ENCODE measurements at places on chromosomes 2 and 18. TPM values are rescaled to one million over a fixed set of nuclear protein-coding genes. Genes with fewer than 3 reads are reported as not detected.
A peak's percentile ranks its signal among the peaks of the same experiment; 100 is the strongest.

DNA sequence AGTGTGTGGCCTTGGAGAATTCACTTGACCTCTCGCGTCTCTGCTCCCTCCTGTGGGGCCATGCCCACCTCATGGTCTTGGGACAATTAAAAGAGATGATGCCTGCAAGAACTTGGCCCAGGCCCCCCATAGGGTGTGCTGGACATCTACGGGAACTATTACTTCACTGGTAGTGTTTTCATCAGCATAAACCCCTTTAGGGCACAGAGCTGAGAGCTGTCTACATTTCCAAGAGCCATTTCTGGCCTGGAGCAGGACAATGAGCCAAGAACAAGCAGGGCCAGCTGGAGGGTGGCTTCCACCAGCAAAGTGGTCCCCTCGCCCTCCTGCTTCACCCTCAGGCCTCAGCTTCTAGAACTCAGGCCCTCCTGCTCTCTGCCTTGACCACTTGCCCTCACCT lies 232.3 kb downstream of the ZBTB7C start:
- no peaks in the 10 kb centered on the region for H3K27me3 ChIP-seq
- no peak overlapping the region for H3K4me3 ChIP-seq
- H3K27ac ChIP-seq: no peak overlapping the region
- H3K36me3 ChIP-seq: no peaks in the 10 kb centered on the region

DNA sequence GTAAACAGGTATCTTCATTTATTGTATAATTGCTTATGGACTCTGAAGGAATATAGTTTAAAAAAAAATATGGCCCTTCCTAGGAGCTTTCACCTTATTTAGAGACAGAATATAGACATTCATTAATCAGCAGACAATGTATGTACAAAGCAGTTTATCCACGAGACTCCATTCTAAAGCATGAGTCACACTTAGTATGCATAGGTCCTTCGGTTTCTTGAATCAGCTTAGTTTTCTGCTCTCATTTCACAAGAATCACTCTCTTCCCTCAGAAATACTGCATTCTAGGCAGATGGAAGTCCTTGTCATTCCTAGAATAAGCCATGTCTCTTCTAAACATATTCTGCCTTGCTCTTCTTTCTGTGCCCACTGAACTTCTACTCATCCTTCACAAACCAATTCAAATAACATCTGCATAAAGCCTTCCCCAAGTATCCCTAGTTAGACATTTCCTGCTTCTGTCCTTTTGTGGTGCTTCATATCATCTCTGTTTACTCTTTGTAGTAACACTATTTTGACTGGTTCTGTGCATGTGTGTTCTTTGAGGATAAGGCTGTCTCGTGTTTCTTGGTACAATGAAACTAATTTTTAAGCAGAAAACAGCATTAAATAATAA lies 84.5 kb downstream of the PTRHD1 start:
- DNase-seq: no peak
- H3K4me3 ChIP-seq: no peak overlapping the region
- H3K36me3 ChIP-seq: no peaks in the 10 kb centered on the region

- H3K27me3 ChIP-seq: peaks cover 25% of the 10 kb centered on the region
- H3K36me3 ChIP-seq: no peaks in the 10 kb centered on the region
- peak overlapping the region; percentile 58 for H3K27ac ChIP-seq
- no peak for DNase-seq
- peak overlapping the region; percentile 73 for H3K4me3 ChIP-seq
- no peaks in the 10 kb centered on the region for H3K4me1 ChIP-seq
Measured at GRCh38 chr2:42492691-42493467, 903 bp downstream of the KCNG3 start.

DNA sequence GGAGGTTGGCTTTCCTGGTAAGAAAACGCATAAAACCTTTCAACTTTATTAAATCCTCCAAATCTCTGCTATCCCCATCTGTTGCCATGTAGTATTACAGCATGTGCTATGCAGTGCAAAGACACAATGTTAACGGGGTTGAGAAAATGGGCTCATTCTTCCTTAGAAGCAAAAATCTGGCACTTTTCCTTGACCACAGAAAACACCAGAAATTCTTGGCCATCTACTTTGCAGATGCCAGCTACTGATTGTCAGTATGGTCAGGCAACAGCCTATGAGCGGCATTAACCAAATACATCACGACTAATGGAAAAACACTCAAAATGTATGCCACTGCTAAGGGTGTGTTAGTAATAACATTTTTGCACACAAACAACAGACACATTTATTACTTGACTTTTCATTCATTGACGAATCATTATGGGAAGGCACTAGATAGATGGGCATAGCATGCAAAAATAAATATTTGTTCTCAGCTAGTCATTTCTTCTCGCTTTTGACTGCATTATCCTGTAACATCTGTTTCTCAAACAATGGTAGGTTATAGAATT lies 65.2 kb upstream of the CRIM1 start:
- DNase-seq: no peak
- no peak overlapping the region for H3K4me3 ChIP-seq
- H3K4me1 ChIP-seq: no peaks in the 10 kb centered on the region
- H3K36me3 ChIP-seq: no peaks in the 10 kb centered on the region
- H3K27ac ChIP-seq: no peak overlapping the region

GRCh38 chr2:14306268-14306861 lies 326.2 kb upstream of the LRATD1 start:
- DNase-seq: no peak
- H3K27me3 ChIP-seq: no peaks in the 10 kb centered on the region
- no peaks in the 10 kb centered on the region for H3K36me3 ChIP-seq
- no peak overlapping the region for H3K4me3 ChIP-seq
- no peaks in the 10 kb centered on the region for H3K4me1 ChIP-seq

GRCh38 chr2:206031950-206032567 lies 53.9 kb downstream of the INO80D start:
- no peaks in the 10 kb centered on the region for H3K4me1 ChIP-seq
- no peaks in the 10 kb centered on the region for H3K36me3 ChIP-seq
- no peak for DNase-seq
- H3K27ac ChIP-seq: no peak overlapping the region
- H3K27me3 ChIP-seq: no peaks in the 10 kb centered on the region

DNA sequence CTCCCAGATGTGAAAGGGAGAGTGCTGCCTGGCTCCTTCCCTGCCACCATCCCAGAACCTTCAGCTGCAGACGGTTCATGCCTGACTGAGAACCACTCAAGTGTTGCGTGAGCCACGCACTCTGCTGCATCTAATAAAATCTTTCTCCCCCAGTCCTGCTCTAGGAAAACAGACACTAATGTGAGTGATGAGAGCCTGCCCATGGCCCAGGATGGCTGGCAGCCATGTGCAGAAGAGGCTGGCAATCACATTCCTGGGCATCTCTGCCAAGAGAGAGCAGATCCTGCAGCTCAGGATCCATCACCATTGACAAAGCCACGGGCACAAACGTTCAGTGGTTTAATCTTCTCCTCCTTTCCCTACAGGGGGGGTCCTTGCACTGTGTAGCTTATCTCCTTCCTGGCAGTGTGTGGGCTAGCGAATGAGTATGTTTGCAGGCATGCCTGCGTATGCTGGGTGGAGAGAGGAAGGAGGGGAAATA lies 477.5 kb downstream of the SLC4A3 start:
- no peak overlapping the region for H3K4me3 ChIP-seq
- no peaks in the 10 kb centered on the region for H3K27me3 ChIP-seq
- no peak overlapping the region for H3K27ac ChIP-seq
- no peaks in the 10 kb centered on the region for H3K4me1 ChIP-seq

- H3K36me3 ChIP-seq: no peaks in the 10 kb centered on the region
- H3K4me1 ChIP-seq: no peaks in the 10 kb centered on the region
- no peaks in the 10 kb centered on the region for H3K27me3 ChIP-seq
Measured at GRCh38 chr18:67428805-67429204, 87.7 kb downstream of the DSEL start.

- peaks cover 4% of the 10 kb centered on the region for H3K4me1 ChIP-seq
- no peak overlapping the region for H3K4me3 ChIP-seq
- DNase-seq: peak; percentile 36
- H3K27me3 ChIP-seq: no peaks in the 10 kb centered on the region
Measured at GRCh38 chr18:45254709-45255082, 360.6 kb upstream of the SLC14A2 start.

GRCh38 chr18:10899481-10899880 lies 249.9 kb downstream of the PIEZO2 start:
- no peak overlapping the region for H3K27ac ChIP-seq
- no peaks in the 10 kb centered on the region for H3K4me1 ChIP-seq
- H3K27me3 ChIP-seq: no peaks in the 10 kb centered on the region

DNA sequence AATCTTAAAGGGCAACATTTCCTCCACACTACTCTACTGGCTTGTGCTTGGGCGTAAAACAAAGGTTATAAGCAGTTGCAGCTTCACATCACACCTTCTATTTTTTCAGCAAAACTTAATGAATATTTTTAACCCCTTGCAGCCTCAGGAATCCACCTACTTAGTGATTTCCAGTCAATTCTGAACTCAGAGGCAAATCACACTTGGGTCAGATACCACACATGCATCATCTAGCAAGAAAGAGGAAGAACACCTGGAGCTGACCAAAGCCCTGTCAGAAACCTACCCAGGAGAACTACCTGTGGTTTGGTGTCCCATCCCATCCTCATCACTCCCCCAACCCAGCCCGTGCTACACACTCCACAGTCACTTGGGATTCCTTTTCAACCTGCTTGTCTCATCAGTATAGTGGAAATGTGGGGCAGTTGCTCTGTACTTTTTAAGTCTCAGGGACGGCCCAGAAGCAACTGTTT lies 25.5 kb downstream of the PIAS2 start:
- H3K4me1 ChIP-seq: no peaks in the 10 kb centered on the region
- no peak for DNase-seq
- no peak overlapping the region for H3K27ac ChIP-seq
- H3K4me3 ChIP-seq: no peak overlapping the region
- peaks cover 11% of the 10 kb centered on the region for H3K36me3 ChIP-seq

DNA sequence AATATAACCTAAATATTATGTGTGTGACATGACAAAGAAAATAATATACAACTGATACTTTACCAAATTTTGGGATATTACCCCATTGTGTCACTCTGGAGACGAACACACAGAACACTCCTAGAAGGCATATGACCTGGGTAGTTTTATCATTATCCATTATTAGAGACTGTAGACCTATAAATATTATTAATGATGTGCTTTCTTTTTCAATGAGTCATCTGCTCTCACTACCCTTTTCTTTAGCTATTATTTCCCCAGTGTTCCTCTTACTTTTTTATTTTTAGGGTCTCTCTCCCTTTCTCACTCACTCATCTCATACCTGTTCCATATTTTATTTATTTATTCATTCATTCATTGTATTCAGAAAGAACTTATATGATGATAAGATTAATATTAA lies 143.3 kb upstream of the ITGA4 start:
- H3K27ac ChIP-seq: no peak overlapping the region
- H3K36me3 ChIP-seq: no peaks in the 10 kb centered on the region
- H3K4me1 ChIP-seq: no peaks in the 10 kb centered on the region
- no peak for DNase-seq
- H3K27me3 ChIP-seq: no peaks in the 10 kb centered on the region
- H3K4me3 ChIP-seq: no peak overlapping the region

- H3K27me3 ChIP-seq: no peaks in the 10 kb centered on the region
- H3K4me1 ChIP-seq: no peaks in the 10 kb centered on the region
- DNase-seq: no peak
- no peak overlapping the region for H3K4me3 ChIP-seq
- no peaks in the 10 kb centered on the region for H3K36me3 ChIP-seq
Measured at GRCh38 chr2:223594259-223594658, 7.9 kb downstream of the SCG2 start.

GRCh38 chr18:54250846-54251261 lies 18.5 kb upstream of the POLI start:
- no peaks in the 10 kb centered on the region for H3K36me3 ChIP-seq
- H3K4me3 ChIP-seq: no peak overlapping the region
- no peaks in the 10 kb centered on the region for H3K27me3 ChIP-seq

DNA sequence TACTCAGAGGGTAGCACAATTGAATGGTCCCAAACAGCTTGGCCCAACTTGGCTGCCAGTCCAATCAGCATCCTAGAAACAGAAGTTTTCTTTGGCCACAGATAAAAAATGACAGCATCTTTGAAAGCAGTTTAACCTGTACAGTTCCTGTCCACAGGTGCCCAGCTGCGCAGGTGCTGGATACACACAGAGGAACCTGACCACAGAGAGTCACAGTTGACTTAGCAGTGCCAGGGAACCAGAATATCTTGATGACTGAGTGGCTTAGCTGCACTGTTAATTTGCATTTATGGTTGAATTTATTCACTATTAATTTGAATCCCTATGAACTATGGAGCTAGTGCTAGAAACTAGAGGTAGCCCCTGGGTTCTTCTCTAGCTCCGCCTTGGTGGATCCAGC lies 93.7 kb downstream of the TPGS2 start:
- H3K4me1 ChIP-seq: no peaks in the 10 kb centered on the region
- H3K4me3 ChIP-seq: no peak overlapping the region
- H3K36me3 ChIP-seq: no peaks in the 10 kb centered on the region
- no peak for DNase-seq
- H3K27ac ChIP-seq: no peak overlapping the region
- H3K27me3 ChIP-seq: no peaks in the 10 kb centered on the region

DNA sequence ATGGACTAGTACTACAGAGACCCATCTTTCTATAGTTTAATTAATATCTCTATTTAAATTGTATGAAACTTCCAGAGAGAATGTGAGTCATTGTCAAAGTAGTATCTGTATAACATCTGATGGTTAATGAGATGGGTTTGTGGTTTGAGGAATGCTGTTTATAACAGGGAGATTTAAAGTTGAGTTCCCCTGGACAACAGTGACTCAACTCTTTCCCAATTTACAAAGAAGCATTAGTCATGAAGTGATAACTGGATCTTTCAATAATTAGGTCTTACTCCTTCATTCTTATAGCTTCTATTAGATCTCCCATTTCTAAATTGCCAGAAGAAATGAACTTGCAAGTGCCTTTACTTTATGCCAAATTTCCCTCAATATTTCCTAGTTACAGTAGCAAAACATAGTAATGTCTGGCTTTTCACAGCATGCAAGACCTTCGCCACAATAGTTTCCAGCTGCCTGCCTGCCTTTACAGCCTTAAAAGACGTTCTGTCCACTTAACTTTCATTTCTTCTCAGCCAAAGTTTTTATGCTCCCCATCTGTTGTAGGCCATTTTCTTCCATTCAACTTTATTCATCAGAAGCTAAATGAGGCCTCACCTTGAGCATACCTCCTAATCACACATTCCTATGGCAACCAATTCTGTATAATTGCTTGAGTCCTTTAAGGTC lies 47.7 kb upstream of the WDR75 start:
- DNase-seq: no peak
- no peak overlapping the region for H3K4me3 ChIP-seq
- no peaks in the 10 kb centered on the region for H3K4me1 ChIP-seq
- H3K27ac ChIP-seq: no peak overlapping the region
- H3K36me3 ChIP-seq: no peaks in the 10 kb centered on the region

DNA sequence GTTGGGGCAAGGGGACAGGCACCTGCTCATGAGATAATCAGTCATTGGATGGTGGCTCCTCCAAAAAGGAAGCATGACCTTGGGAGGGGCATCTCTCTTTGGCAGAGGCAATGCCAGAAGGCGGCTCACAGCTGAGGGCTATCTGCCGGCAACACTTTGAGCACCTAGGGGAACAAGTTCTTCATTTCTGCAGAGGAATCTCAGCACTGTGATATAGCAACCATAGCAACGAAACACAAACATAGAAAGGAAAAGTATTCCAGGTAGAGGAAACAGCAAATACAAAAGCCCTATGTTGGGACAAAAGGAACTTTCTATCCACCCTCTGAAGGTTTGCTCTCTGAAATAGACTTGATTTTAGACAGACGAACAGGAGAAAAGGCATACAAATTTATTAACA lies 89.1 kb upstream of the NEDD4L start:
- no peaks in the 10 kb centered on the region for H3K4me1 ChIP-seq
- H3K27me3 ChIP-seq: no peaks in the 10 kb centered on the region
- H3K36me3 ChIP-seq: no peaks in the 10 kb centered on the region
- no peak for DNase-seq

The GCA gene
- 32.2 TPM for total RNA-seq

The MATN3 gene
- total RNA-seq: 11.4 TPM

All from tibial nerve (tissue), 4 donors.